ENCODE measurements at places on chromosomes 12 and 14.

DNA sequence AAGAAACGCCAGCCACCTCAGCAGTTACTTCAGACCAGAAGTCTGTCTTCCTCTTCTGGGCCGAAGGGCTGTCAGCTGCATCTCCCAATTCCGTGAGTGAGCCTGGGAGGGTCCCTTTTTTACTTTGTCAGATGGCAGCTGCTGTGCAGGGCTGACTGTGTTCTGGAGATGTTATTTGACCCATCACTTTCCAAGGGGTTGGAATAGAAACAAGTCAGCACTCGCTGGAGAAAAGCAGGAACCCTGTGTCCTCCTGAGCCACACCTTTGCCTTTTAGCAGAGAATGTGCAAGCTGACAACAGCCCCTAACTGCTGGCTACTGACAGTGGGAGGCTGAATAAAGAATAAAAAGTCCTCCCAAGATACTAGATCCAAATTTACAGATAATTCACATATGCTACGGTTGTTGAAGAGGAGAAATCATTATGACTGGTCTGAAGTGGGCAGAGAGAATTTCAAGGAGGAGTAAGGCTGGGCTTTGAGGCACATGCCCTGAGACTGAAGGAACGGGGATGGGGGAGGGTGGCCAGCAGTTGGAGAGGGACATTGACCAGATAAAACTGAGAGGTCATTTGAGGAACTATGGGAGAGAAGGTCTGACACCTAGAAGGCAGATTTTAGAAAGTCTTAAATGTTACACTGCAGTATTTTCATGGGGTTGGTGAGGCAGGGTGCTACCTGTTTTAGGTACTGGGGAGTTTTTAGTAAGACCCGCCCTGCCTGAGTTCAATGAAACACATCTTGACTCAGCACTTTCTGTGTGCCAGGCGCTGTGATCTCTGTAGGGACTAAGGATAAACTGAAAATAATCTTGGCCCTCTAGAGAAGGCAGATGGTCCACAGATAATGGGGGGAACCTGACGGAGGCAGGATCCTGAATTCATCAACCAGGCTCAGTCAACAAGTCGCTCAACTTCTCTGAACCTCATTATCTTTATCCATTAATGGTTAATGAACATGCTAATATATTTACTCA is 27.4 kb downstream of the FAM234B start:
- no peak for DNase-seq

DNA sequence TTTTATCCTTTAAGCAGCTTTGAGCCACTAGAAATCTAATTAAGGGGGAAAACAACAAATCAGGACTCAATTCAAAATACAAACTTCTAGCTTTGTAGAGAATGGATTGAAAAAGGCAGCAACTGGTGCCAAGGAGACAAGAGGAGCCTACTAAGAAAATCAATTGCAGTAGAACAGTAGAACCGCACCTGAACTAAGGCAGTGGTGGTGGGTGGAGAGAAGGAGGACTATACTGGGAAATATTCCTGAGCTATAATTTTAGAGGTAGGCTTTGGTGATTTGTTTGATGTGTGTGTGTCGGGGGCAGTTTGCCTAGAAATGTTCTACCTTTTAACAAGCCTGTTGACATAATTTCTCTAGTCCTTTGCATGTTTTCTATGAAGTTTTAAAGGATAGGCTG is 270.9 kb upstream of the SYT10 start:
- DNase-seq: no peak

- DNase-seq: no peak
These were observed 67.7 kb downstream of the ZC3H14 start for GRCh38 chr14:88630565-88630964.

DNA sequence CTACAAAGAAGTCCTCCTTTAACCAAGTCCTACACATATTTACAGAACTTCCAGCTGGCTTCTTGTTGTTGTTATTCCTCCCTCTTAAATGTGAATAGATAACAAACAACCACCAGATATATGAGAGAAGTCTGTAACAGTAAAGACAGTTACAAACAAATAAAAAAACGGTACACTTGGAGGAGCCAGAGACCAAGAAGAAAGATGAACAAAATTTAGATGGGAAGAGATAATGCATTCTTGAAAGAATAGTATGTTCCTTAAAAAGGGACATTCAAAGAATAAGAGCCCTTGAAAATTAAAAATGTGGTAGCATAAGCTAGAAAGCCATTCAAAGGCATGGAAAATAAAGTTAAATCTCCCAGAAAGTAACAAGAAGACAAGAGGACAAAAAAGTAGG is 25.9 kb downstream of the SLCO1A2 start:
- no peak for DNase-seq

Measured in fibroblast of gingiva (primary cell).